ENCODE measurements at places on chromosomes 6 and 20.

- peak; percentile 95 for DNase-seq
Measured at GRCh38 chr6:134174672-134175531, 122.5 kb upstream of the SLC2A12 start.

DNA sequence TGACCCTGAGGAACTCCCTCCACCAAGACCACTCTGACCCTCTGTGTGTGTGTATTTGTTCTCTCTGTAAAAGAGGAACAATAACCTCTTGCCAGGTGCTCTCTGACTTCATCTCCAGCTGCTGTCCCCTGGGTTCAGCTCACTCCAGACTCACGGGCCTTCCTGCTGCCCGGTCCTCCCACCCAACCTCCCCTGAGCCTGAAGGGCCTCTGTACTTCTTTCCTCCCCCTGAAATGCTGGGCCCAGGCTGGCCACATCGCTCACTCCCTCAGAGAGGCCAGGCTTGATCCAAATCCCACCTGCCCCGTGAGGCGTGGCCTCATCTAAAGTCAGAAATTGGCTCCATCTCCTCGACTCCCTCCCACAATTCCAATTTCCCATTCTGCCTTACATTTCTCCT is 202.4 kb downstream of the PRKN start:
- no peak for DNase-seq

GRCh38 chr20:57409672-57410397 is 18.6 kb downstream of the RBM38 start:
- no peak for DNase-seq

- peak; percentile 45 for DNase-seq
Measured at GRCh38 chr6:25006565-25007001, 70.8 kb upstream of the RIPOR2 start.

GRCh38 chr6:95489185-95489863 is 88.0 kb upstream of the MANEA start:
- DNase-seq, result no peak

- DNase-seq, result no peak
Measured at GRCh38 chr6:15852289-15852688, 189.5 kb upstream of the DTNBP1 start.

GRCh38 chr20:47810721-47811347 is 25.6 kb upstream of the SULF2 start:
- DNase-seq, result no peak

DNA sequence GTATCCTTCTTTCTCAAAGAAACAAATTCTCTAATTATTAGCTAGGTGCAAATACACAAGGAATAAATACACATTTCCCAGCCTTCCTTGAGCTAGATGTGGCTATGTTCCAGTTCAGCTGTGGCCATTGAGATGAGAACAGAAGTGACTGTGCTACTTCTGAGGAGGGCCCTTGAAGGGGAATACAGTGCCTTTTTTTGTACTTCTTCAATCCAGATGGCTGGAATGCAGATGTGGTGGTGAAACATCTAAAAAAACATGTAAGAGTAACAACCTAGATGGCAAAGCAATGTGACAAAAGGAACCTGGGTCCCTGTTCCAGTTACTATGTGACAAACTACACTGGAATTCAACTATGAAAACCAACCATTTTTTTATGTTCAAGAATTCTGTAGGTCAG is 115.4 kb upstream of the DST start:
- DNase-seq, result no peak

GRCh38 chr20:63857764-63858392 is 3.4 kb upstream of the ABHD16B start:
- no peak for DNase-seq

DNA sequence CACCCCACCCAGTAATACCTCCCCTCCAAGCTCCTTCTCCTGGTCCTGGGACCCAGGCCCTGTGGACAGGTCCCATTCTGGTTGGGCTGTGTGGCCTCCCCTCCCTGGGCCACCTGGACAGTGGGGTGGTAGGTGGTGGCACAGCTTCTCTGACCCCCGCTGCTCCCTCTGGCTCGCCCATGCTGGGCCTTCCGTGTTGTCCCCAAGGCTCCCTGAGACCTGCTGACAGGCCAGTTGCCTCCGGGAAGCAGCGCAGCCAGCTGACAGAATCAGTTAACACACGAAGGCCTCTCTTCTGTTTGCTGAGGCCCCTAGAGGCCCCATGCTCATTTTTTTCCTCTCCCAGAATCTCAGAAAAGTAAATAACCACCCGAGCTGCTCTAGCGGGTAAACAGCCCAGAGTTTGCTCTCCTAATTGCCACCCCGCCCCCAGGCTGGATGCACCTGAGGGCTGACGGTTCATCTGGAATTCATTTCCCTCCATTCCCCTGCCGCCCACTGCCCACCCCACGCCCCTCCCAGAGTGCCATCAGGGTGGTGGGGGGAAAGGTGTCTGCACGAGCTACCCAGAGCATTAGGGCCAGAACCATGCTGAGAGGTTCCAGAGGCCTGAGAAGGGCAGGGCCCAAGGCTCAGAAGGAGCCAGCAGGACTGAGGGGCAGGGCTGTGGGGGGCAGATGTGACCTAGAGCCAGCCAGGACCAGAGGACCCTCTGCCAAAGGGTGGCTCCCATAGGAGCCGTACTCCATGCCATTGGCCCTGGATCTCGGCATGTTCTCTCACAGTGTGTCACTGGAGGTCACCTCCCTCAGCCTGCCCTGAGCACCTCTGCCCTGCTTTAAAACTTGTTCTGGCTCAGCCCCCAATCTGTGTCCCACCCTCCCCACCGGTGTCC is 157.5 kb downstream of the GRM4 start:
- no peak for DNase-seq

DNA sequence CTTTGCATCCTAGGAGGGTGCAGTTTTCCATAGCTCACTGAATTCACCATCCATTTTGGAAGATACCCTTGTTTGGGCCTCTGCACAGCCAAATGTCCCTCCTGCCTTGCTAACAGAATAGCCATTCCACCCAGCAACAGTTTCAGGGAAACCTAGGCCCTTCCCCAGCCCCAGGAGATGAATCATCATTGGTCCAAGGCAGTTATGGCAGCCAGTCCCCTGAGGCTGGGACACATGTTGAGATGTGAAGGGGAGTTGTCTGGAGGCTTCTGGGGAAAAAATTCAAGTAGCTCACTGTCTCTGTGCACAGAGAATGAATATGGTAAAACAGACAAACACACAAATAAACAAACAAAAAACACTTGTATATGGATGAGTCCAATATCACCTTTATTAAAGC is 17.4 kb upstream of the SIRPB2 start:
- DNase-seq, result no peak

- no peak for DNase-seq
Measured at GRCh38 chr6:44594481-44594880, 207.0 kb downstream of the CDC5L start.

- DNase-seq, result no peak
Measured at GRCh38 chr6:43074847-43075669, 1.1 kb upstream of the PTK7 start.

GRCh38 chr6:143337201-143337949 is 113.1 kb downstream of the ADAT2 start:
- DNase-seq, result peak; percentile 72

DNA sequence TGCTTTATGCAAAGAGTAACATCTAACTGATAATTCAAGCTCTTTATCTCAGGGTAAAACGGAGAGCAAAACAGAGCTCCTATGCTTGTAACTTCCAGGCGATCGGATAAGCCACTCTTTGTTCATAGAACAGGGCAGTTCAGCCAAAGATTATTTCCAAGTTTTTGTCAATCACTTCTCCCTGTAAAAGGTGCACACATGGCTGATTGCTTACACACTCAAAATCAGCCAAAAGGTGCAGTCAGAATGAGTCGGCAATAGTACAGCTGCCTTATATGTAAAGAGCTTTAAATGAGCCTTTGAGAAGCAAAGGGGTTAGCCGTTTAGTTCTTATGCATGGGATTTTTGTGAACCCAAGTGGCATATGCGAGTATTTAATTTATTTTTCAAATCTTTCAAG is 449.6 kb upstream of the POU3F2 start:
- DNase-seq, result no peak

DNA sequence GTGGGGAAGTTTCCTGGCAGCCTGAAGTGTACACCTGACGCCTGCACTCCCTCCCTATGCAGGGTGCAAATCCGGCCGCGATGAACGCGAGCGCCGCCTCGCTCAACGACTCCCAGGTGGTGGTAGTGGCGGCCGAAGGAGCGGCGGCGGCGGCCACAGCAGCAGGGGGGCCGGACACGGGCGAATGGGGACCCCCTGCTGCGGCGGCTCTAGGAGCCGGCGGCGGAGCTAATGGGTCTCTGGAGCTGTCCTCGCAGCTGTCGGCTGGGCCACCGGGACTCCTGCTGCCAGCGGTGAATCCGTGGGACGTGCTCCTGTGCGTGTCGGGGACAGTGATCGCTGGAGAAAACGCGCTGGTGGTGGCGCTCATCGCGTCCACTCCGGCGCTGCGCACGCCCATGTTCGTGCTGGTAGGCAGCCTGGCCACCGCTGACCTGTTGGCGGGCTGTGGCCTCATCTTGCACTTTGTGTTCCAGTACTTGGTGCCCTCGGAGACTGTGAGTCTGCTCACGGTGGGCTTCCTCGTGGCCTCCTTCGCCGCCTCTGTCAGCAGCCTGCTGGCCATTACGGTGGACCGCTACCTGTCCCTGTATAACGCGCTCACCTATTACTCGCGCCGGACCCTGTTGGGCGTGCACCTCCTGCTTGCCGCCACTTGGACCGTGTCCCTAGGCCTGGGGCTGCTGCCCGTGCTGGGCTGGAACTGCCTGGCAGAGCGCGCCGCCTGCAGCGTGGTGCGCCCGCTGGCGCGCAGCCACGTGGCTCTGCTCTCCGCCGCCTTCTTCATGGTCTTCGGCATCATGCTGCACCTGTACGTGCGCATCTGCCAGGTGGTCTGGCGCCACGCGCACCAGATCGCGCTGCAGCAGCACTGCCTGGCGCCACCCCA is 1.2 kb downstream of the GPR6 start:
- no peak for DNase-seq

- no peak for DNase-seq
Measured at GRCh38 chr20:10864076-10864672, 190.4 kb upstream of the JAG1 start.

DNA sequence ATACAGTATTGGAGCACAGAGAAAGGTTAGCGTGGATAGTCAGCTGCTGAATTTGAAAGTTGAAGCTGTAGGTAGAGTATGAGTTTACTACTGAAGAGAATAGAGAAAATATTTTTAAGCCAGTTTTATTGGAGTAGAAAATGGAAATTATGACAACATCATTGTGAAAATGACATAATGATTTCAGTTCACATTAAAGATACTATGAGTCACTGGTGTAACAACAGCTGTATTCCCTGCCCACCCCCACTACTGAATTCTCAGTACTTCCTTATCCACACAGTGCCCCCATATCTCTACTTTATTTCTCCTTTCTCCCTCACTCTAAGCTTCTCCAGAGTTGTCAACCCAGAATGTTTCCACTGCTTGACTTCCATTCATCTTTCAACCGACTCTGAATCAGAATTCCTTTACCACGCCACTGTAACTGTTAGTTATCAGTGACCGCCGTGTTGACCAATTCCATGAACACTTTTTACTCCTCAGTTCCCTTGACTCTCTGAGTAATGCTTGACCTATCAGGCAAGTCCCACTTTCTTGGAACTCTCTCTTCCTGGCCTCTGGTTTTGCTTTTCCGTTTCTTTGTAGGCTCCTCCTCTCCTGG is 139.6 kb downstream of the AIG1 start:
- DNase-seq, result no peak

DNA sequence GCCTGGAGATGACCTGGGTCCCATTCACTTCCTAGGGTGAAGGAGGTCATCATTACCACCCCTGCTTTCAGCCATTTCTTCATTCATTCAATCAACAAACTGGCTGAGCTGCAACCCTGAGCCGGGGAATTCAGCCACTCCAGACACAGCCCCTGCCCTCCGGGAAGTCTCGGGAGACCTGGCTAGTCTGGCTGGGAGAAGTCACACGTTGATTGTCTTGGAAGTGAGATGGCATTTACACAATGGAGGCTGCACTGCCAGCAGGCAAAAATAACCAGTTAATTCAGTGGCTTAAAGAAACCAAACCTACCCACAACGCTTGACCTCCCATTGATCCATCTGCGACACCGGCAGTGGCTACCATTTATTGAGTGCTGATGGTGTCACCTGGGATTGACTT is 2.0 kb upstream of the PMEPA1 start:
- DNase-seq, result no peak

DNA sequence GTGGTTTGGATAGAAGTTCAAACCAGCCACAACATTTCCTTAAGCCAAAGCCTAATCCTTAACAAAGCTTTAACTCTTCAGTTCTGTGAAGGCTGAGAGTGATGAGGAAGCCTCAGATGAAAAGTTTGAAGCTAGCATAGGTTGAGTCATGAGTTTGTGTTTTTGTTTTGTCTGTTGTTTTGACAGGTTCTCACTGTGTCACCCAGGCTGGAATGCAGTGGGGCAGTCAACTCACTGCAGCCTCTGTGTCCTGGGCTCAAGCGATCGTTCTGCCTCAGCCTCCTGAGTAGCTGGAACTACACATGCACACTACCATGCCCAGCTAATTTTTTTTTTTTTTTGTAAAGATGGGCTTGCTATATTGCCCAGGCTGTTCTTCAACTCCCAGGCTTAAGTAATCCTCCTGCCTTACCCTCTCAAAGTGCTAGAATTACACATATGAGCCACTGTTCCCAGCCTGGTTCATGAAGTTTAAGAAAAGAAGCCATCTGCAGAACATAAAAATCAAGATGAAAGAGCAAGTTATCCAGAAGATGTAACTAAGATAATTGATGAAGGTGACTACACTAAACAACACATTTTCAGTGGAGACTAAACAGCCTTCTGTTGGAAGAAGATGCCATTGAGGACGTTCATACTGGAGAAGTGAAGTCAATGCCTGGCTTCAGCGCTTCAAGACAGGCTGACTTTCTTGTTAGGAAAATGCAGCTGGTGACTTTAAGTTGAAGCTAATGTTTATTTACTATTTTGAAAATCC is 96.2 kb downstream of the SMAP1 start:
- no peak for DNase-seq

DNA sequence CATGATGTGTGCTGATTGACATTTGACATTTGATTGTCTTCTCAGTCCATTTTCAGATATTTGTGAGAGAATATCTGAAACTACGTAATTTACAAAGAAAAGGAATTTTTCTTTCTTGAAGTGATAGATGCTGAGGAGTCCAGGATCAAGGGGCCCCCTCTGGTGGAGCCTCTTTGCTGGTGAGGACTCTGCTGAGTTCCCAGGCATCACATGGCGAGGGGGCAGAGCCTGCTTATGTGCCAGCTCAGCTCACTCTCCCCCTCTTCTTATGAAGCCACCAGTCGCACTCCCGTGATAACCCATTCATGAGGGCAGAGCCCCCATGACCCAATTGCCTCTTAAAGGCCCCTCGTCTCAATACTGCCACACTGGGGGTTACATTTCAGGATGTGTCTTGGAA is 91.3 kb downstream of the RPP40 start:
- DNase-seq, result no peak

GRCh38 chr6:157034436-157035230 is 257.5 kb downstream of the ARID1B start:
- no peak for DNase-seq

DNA sequence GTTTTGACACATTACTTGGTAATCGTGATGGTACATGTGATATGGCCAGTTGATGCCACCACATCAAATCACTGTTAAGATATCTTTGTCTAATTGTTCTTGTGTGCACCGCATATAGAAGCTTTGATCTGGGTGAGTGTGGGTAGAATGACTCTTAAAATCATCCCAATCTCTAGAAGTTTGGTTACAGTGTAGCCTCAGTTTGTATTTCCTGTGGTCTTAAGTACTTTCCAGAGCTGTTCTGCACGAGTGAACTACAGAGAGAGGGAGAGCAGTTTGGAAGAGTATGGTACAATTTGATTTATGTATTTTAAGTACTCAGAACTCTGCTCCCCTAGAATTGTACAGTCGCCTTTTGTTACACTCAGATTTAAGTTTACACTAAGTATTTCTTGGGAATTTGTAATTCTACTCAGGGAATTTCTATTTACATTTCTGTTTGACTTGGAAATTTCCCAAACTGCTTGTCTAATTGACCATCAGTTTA is 37.5 kb downstream of the SNX9 start:
- peak; percentile 33 for DNase-seq

Data from stimulated activated CD4-positive, alpha-beta T cell treated with anti-CD3 and anti-CD28 coated beads, Interleukin-15, amount 100 ng/mL, for 24 hours (primary cell).